ENCODE measurements at places on chromosomes 3 and 15.
A peak's percentile ranks its signal among the peaks of the same experiment; 100 is the strongest.

- DNase-seq: peak; percentile 52
Measured at GRCh38 chr3:44554626-44555592, at the start of gene ZKSCAN7. Gene ZKSCAN7 (plus strand): TSS chr3:44555193. CDS start chr3:44557048, 1,855 bp downstream.

DNA sequence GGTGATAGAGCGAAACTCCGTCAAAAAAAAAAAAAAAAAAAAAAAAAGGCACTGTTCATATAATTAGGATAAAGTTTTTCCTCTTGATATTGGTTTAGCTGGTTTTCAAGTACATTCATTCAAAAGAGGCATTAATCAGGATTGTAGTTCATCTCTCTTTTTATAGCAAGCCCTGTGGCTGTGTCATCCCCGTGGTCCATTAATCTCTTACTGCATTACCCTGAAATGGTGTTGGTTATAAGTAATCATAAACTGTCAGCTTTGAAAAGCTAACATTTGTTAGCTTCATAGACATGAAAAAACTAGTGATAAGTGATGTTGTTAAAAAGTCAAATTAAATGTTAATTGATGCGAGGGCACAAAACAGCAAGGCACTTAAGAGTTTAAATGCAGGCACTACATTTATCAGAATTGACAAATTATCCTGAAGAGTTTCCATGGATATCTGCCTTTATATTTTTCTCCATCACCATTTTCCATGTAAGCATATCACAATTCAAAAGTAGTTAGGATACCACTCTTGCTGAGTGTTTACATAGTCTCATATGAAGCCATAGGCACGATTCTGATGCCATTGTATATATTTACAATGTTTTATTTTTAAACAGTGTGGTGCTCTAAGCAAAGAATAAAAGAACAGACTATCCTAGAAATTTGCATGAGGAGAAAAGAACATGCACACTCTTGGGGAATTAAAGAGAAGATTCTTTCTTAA, 193.1 kb downstream of the OTOL1 start:
- no peak for DNase-seq

DNA sequence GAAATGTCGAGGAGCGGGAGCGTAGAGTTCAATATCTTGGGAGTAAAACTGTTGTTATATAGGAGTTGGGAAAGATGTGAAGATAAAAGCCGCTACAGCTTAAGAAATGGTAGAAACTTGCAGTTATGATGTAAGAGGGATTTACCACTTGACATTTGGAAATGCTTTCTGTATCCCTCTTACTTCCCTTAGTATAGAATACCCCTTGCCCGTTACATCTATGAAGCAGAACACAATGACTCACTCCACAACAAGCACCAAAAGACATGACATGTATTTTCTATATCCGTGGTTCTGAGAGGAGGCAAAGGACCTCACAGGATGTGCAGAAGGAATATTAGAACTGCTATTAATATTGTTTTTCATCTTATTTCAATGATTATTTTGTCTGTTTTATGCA, 254.2 kb upstream of the NR2F2 start:
- no peak for DNase-seq

DNA sequence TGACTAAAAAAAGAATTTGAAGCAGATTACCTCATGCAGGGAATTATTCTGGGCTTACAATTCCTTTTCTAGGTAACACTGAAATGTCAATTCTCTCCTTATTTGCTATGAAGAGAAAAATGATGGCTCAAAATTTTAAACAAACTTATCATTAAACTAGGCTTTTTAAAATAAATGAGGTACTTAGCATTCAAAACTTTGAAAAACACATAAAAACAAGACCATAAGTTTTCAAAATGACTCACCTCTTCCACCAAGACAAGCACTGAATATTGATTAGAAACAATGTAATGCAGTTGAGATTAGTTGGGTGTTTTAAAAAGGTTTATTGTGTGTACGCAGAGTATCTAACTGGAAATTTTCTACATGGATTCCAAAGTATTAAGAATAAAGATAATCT, 154.6 kb downstream of the ADAM10 start:
- no peak for DNase-seq

- DNase-seq: no peak
Measured at GRCh38 chr3:45126730-45127129, 19.4 kb downstream of the CDCP1 start.

DNA sequence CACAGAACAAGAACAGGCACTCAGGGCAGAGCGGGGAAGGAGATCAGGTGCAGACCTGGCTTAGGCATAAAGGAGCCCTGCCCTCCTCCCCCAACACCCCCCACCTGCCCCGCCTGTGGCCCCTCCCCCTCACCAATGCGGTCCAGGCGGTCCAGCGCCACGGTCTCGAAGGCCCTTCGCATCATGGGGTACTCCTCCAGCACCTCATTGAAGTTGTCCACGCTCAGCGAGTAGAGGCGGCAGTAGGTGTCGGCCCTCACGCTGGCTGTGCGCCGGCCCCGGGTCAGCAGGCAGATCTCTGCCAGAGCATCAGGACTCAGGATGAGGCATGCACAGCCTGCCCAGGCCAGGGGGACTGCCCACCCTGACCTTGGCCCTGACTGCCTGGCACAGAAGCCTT, 44.8 kb downstream of the HCN4 start:
- no peak for DNase-seq

- DNase-seq: no peak
Measured at GRCh38 chr3:183491923-183492848, 63.3 kb downstream of the KLHL6 start.

DNA sequence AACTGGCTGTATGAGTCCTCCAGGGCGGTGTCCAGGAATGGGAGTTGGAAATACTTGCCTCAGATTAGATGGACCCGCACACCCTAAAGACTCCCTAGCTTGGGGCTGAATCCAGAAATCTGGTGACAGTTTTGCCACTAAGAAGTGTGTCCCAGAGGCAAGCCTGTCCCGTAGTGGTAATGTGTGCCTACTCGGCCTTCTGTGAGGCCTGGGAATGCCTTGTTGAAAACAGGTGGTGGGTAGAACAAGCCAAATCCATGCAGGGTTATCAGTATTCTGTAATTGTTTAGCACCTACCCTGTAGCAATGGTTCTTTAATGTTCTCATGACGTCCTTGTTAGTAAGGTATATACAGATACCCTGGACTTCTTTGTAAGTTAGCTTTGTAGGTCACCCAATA, 1.6 kb downstream of the C3orf52 start:
- DNase-seq: no peak

- DNase-seq: no peak
Measured at GRCh38 chr3:22908989-22909507, 294.1 kb upstream of the UBE2E2 start.

DNA sequence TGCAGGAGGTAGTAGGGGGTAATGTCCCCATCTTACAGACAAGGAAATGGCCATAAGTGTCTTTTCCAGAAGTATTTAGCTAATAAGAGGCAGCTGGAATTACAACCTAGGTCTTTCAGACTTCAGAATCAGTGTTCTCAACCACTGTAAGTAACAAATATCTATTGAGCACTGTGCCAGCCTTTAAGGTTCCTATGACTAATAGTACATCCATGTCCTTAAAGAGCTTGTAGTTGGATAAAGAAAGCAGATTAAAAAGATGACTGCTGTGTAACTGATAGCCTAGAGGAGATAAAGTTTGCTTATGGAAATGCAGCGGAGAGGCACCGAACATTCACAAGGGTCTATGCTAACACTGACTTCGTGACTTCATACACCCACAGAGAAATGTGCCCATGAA, 136.0 kb downstream of the KCNMB2 start:
- DNase-seq: no peak

DNA sequence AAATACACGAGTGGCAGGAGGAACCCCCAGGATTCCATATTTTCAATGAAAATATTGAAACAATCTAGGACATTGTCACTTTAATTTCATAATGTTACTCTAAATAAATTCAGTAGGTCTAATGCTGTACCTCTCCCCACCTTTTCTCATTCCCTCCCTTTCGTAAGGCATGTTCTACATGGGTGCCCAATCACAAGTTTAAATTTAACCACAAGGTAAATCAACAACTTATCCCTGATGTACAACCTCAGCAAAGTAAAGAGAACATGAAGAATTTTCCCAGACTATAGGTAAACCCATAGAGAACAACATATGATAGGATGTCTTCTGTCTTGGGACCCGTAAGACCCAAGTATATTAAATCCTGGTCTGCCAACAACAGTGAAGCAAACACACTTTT, 53.2 kb upstream of the MITF start:
- no peak for DNase-seq

DNA sequence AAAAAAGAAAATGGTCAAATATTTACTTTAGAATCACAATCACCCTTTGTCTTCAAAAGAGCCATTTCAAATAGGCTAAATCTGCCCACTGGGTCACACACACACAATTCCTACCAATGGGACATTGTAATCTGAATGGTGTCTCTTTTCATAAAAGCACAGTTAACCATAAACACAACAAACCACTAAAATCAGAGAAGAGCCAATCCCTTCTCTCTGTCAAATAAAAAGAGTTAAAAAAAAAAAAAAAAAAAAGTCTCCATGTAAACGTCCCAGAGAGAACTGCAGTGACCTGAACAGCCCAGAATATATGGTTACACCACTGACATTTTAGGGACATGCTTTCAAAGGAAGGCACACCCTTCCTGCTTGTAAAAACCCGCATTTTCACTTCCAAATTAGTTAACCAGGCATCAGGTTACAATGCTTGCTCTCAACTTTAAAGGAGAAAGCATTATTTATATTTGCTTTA, 63.7 kb downstream of the PRICKLE2 start:
- peak; percentile 62 for DNase-seq

DNA sequence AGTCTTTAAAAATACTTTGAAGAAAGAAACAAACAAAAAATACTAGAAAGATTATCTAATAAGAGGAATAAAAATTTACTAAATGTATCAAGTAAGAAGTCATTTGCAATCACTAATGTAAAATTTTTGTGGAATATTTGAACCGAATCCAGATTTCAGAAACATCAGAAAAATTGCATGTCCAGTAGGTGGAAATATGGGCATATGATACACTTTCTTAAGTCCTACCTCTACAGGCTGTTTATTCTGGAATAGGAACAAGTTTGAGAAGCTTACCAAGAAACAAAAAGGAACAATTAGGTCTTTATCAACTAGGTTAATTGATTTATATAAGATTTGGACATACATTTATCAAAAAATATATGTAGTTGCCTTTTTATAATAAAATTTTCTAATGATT, 292.9 kb upstream of the ROBO1 start:
- no peak for DNase-seq

DNA sequence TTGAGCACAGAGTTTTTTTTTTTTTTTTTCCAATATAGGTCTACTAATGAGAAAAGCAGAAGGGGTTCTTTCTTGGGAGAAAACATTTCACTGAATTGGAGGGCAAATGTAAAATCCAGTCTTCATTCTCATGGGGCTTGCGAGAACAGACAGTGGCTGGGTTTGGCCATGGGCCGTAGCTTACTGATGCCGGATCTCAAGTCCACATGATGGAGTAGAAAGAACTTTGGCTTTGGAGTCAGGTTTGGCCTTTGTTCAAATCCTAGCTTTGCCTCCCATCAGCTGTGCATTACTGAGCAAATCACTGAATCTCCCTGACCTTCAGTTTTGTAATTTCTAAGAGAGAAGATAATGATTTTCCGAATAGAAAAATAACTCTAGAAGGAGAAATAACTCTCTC, 59.7 kb downstream of the LMCD1 start:
- no peak for DNase-seq

GRCh38 chr3:63351159-63352007, 73.3 kb downstream of the SYNPR start:
- DNase-seq: peak; percentile 35

DNA sequence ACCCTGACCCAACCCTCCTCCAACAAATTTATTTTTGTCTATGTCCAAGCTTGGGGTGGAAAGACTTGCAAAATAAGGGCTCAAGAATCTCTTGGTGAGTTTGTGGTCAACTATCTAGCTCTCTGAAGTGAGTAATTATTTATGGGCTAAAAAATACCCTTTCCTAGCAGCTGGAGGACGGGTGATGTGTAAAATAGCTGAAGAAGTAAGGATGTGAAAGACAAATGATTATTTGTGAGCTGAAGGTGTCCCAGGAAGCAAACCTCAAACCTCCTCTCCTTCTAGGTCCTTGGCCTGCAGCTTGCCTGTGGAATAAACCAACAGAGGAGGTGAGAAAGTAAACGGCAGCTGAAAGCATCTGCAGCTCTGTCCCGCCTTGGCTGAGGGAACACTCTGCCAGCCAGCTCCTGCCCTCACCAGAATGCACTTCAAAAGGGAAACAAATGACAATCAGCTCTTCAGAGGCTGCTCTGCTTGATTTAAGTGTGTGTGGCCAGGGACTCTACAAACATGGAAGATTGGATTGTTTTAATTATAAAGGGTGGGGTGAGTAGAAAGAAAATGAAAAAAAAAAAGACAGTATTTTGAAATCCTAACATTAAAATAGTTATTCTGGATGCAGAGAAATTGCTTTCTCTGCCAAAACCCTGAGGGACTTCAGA, 60.3 kb downstream of the TM4SF4 start:
- DNase-seq: no peak

DNA sequence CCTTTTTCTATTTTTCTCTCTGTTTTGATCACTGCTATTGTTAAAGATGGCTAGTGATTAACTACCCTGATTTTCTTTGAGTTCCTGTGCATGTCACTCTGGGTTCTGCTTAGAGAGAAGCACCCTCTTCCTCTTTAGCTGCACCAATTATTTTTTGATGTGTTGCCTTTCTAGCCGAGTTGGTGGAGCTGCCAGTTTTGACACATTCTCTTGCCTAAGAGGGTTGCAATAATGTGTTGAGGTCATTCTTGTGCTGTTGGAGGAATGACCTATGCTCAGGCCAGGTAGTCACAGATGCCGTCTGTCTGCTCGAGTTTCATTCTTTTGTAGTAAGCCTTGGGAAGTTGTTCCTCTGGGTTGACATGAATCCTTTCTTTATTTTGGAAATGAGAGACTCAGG, 84.6 kb upstream of the DPH6 start:
- DNase-seq: no peak
